ENCODE measurements at places on chromosomes 6 and 20.

GRCh38 chr20:6164421-6165341, 41.9 kb upstream of the FERMT1 start:
- no peak for DNase-seq

GRCh38 chr6:31915351-31915750, 12.2 kb upstream of the C2 start:
- DNase-seq, result no peak

DNA sequence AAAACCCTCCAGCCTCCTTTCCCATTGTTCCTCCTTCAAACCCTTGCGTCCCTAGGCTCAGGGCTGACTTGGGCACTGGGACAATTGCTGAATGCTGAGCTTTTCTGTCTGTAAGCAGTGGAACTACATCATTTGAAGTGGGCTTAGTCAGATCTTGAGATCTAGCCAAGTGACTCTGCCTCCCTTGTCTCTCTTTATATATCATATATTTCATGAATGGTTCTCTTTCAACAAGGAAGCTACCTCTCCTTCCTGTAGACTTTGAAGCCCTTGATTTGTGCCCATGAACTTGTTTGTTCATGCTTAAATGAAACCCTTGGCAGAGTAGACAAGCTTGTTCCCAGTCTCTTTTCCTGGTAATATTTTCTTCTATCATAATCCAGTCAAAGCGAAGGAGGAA, 60.0 kb upstream of the KIF13A start:
- peak; percentile 47 for DNase-seq

DNA sequence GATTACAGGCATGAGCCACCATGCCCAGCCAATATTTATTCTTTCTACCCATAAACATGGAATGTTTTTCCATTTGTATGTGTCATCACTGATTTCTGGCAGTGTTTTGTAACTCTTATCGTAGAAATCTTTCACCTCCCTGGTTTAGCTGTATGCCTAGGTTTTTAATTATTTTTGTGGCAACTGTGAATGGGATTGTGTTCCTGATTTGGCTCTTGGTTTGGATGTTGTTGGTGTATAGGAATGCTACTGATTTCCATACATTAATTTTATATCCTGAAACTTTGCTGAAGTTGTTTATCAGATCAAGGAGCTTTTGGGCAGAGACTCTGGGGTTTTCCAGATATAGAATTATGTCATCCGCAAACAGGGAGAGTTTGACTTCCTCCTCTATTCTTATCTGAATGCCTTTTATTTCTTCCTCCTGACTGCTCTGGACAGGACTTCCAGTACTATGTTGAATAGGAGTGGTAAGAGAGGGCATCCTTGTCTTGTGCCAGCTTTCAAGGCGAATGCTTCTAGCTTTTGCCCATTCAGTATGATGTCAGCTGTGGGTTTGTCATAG, 198.6 kb downstream of the ZDHHC14 start:
- DNase-seq, result no peak

- DNase-seq, result peak; percentile 75
Observed at GRCh38 chr6:74073429-74073828, 377.4 kb downstream of the CD109 start.

DNA sequence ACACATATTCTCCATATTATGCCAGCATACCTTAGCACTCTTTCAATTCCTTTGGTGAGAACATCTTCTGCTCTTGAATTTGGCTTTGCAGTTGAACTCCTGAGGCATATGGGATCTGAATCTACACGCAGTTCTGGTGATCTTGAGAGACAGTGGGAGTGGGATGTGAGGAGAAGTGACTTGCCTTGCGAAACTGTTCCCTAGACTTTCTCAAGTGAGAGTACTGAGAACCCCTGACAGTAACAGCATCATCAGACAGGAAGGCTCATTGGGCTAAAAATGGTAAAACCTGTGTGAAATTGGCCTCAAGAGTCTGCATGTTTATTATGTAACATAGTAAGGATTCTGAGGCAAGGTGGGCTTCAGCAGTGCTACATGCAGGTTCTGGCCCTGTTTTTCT, 49.1 kb upstream of the CEP85L start:
- DNase-seq, result no peak

- no peak for DNase-seq
Observed at GRCh38 chr6:16498237-16498636, 259.9 kb downstream of the GMPR start.

DNA sequence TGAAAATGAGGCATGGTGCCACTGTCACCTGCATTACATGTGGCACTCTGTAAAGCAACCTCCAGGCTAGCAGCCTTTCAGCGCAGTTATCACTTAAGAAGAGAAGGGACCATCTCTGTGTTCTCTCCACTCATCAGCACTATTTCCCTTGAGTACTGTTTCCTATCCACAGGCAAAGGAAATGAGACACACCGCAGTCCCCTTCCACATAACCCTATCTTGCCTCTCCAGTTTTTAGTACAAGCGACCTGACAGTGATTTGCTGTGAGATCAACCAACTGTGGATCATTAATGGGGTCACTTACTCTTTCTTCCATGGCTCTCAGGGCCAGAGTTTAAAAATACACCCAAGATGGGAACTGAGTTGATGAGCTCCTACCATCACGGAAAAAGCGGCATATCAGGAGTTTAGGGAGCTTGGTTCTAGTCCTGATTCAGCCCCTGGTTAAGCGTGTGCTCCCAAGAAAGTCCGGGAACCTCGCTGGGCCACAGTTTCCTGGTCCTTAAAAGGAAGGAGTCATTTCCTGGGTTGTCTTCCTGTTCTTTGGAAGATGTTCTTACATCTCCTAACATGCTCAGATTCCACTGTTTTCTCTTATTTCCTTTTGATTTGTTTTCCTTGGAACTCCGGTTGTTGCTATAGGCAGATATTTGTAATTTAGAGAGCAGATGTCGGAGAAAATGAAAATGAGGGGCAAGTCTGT, 27.3 kb downstream of the PRDM1 start:
- DNase-seq, result no peak

GRCh38 chr6:42871711-42872110, 7.7 kb upstream of the RPL7L1 start:
- no peak for DNase-seq

DNA sequence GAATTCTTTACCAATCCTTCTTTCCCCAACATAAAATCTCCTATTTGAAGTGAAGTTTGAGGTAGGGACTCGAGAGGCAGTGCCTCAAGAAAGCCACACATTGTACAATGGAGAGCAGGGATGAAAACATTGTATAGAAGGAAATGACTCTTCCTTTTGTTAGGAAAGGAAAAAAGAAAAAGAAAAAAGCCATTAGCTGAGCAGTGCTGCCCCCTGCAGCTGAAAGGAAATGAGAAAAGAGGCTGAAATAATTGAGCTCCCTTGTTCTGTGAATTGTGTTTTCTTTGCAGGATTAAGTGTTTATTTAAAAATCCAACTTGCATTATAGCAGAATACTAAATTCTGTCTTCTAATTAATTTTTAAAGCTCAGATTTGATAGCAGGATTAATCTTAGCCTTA, 162.9 kb upstream of the SASH1 start:
- no peak for DNase-seq
